Pulmonary artery endothelial cell (primary cell): ENCODE measurements at places on chromosomes 16 and 17.

GRCh38 chr16:57999971-58000705, at the start of gene ZNF319:
Gene ZNF319 (minus strand): TSS chr16:58000672. CDS start chr16:57998265, 2,407 bp downstream.
- DNase-seq: no peak

DNA sequence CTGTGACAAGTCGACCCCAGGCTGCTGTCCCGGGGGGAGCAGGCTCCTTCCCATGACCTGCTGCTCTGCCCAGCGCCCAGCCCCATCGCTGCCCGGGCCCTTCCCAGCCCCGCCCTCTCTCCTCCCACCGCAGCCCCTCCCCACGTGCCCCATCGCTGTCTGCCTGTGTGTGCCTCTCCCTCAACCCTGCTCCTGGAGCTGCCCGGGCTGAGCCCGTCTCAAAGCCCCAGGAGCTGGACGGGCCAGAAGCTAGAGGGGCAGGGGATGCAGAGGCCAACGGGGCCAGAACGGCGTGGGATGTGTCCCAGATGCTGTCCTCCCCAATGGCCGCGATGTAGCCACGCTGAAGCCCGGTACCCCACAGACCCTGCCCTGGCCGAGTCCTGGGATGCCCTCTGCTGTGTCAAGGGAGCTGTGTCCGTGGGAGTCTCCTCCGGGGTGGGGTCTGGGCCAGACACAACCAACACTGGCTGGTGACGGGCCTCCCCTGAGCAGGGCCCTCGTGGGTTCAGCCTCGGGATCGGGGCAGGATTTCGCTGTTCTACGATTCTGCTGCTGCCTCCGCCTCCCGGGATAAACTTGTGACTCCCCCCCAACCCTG, 118.2 kb upstream of the ZNF750 start:
- DNase-seq: no peak

DNA sequence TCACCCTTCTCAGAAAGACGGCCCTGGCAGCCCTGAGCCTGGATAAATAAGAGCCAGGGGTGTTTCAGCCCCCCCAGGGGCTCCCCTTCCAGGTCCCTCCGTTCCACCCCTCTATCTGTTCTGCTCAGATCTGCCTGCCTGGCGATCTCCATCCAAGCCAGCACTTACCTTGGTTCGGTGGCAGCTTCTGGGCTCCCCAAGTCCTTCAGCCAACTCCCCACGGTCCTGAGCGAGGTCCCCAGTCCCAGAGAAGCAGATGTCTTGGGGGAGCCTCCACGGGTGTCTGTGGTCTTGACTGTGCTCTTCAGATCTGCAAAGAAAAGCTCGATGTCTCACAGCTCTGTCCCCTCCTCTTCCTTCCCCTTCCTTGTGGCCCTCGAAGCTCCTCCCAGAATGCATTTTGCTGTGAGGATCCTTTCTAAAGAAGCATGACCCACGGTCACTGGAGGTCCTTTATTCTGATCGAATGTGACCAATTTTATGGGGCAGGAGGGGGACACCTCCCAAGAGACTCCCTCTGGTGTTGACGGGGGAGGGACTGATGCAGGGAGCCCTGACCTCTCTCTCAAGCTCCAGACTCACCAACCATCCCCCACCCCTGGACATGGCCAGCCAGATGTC, at the start of gene PIK3R6:
TSS of gene PIK3R6 (minus strand) at position 314 of the 621 bp plus-strand sequence. CDS start 17,880 bp downstream, outside the sequence.
- no peak for DNase-seq

GRCh38 chr17:539766-540165, 174.9 kb downstream of the VPS53 start:
- DNase-seq: no peak

GRCh38 chr17:59751955-59752413, 44.5 kb downstream of the VMP1 start:
- no peak for DNase-seq

- no peak for DNase-seq
Measured at GRCh38 chr16:65406933-65407332, 285.1 kb upstream of the CDH11 start.

- no peak for DNase-seq
Measured at GRCh38 chr16:57575468-57576277, 33.2 kb downstream of the ADGRG5 start.

- DNase-seq: no peak
Measured at GRCh38 chr17:17139972-17140589, 66.1 kb downstream of the PLD6 start.

GRCh38 chr16:49462362-49462988, 88.9 kb downstream of the C16orf78 start:
- no peak for DNase-seq

GRCh38 chr16:80681436-80681835, 123.0 kb downstream of the CDYL2 start:
- no peak for DNase-seq
